ENCODE measurements at places on chromosomes 2 and 18. TPM values are rescaled to one million over a fixed set of nuclear protein-coding genes. Genes with fewer than 3 reads are reported as not detected.

The CCDC195 gene
- not detected for total RNA-seq

The SERPINB10 gene
- total RNA-seq, result not detected

The CHPF gene
- 78.2 TPM for total RNA-seq

The POTEJ gene
- total RNA-seq, result not detected

The SCN2A gene
- not detected for total RNA-seq

The MEIS1 gene
- total RNA-seq, result 9.1 TPM

The NPHP1 gene
- 12.2 TPM for total RNA-seq

The CCL20 gene
- total RNA-seq, result not detected

The SAG gene
- total RNA-seq, result not detected

The RAB6D gene
- not detected for total RNA-seq

The CYP27C1 gene
- 0.94 TPM for total RNA-seq

The DCC gene
- not detected for total RNA-seq

The RESP18 gene
- not detected for total RNA-seq

The VAMP5 gene
- 7.4 TPM for total RNA-seq

The SIX2 gene
- 11.9 TPM for total RNA-seq

The ING5 gene
- 79.7 TPM for total RNA-seq

All from PC-9 (cell line).